NCI-H446 treated with DMSO at 0.1 percent for 48 hours (cell line): ENCODE measurements at places on chromosomes 4 and X.

- DNase-seq = no peak
These were observed 29.7 kb upstream of the WFS1 start for GRCh38 chr4:6239968-6240367.

DNA sequence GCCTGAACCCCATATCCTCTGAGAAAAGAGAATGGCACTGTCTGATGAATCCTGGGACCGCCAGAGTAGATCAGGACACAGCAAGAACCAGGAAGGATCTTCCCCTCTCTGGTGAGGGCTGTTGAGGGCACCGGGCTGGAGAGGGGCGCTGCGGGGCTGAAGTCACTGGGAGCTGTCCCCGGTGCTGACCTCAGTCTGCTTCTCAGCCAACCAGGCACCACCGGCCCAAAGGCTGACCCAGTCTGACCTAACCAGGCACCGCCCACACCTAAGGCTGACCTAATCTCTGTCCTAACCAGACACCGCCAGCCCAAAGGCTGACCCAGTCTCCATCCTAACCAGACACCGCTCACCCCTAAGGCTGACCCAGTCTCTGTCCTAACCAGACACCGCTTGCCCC lies 82.8 kb downstream of the CPZ start:
- no peak for DNase-seq

- no peak for DNase-seq
These were observed 1.8 kb downstream of the FGF5 start for GRCh38 chr4:80268081-80268823.

GRCh38 chrX:132336172-132336571 lies 116.9 kb upstream of the RAP2C start:
- no peak for DNase-seq

DNA sequence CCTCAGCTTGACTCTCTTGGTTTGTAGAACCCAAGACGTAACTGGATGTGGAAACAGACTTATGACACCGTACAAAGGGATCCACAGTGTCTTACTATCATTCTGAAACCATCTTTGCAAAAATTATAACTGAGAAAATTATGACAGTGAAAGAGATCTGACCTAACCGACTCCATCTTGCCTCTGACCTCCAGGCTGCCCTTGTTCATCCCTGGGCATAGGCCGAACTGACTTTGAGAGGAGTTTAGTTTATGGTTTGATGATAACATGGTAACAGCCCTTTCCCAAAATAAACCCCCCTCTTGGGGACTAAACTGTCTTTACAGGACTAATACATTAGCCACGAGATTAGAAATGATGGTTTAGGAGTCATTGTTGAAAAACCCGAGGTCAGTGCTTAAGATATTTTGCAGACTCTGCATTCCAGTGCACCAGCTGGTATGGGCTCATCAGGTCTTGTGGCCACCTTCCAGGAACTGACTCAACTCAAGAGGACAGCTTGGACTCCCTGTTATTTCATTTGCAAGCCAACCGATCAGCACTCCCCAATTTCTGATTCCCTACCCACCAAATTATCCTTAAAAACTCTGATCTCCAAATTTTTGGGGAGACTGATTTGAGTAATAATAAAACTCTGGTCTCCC lies 49.6 kb downstream of the CASP3 start:
- no peak for DNase-seq

DNA sequence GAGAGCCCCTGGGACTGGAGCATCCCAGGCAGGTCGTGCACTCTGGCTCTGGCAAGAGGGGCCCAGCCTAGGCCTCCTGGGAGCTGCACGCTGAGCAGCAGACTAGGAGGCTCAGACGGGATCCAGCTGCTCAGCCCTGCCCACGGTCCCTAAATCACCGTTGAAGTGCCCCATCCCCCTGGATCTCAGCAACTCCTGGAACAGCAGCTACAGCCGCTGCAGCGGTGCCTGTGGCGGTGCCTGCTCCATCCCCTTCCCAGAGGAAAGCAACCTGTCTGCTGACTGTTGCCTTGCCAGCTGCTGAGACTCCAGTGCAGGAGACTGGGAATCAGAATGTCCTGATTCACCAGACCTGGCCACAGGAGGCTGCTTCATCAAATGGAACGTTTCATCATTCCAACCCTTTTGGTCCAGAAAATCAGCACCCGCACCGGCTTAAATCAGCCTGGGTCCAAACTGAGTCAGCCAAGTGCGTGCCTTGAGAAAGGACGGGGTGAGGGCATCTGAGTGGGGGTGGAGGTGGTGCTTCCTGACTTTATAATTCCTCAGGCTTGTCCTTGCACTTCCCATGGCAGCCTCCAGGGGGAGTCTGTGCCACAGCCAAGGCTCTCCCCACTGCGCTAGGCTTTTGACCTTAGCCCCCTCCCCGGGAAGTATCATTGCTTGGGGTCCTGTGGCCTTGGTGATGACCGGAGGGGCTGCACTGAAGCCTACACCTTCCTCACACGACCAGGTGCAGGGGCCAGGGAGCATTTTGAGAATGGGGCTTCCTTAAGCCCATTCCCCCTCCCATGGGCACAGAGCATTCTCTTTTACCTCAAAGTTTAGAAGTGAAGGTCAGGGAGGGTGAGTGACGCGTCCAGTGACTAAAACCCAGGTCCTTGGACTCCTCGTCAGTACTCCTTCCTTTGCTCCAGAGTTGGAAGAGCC lies 6.5 kb downstream of the ZNF185 start:
- no peak for DNase-seq
